ENCODE measurements at places on chromosomes 4 and X.

- no peak for DNase-seq
Observed at GRCh38 chr4:94889946-94890345, 132.2 kb downstream of the BMPR1B start.

DNA sequence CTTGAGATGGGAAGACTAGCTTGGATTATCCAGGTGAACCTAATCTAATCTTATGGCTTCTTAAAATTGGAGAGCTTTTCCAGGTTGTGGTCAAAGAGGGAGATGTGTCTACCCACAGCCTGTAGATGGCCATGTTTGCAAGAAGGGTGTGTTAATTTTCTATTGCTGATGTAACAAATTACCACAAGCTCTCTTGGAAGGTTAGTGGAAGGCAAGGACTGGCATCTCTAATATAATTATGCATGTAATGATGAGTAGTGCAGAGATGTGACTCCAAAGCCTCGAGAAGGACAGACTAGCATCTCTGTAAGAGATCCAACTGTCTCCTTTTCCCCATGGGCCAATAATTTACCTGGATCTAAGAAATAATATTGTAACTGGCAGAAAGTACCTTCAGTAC, 3.2 kb upstream of the ADH1B start:
- DNase-seq, result no peak

DNA sequence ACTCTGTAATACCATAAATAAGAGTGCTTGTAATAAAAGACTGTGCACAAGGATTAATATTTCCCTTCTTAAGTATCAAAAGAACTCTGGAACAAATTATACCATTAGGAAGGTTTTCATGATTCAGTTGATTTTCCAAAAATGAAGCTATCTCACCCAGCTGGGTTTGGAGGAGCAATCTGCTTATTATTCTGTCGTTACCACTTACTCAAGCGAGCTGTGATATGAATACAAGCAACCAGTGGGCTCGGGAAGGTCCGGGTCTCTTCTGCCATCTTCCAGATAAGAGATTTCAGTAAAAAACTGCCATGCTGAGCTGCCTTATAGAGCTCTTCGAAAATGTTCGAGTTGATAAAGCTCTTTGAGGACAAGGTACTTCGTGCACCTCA, 15.3 kb downstream of the SMIM20 start:
- no peak for DNase-seq

GRCh38 chr4:138512756-138513155, 270.6 kb upstream of the SLC7A11 start:
- DNase-seq, result no peak

DNA sequence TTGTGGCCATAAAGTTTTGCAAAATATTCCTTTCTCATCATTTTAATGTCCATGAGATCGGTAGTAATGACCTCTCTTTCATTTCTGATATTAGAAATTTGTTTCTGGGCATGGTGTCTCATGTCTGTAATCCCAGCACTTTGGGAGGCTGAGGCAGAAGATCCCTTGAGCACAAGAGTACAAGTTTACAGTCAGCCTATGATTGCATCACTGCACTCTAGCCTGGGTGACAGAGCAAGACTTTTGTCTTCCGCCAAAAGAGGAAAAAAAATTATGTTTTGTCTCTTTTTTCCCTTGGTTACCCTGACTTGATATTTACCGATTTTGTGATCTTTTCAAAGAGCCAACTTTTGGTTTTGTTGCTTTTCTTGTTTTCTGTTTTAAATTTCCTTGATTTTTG, 10.8 kb upstream of the NKAP start:
- no peak for DNase-seq

DNA sequence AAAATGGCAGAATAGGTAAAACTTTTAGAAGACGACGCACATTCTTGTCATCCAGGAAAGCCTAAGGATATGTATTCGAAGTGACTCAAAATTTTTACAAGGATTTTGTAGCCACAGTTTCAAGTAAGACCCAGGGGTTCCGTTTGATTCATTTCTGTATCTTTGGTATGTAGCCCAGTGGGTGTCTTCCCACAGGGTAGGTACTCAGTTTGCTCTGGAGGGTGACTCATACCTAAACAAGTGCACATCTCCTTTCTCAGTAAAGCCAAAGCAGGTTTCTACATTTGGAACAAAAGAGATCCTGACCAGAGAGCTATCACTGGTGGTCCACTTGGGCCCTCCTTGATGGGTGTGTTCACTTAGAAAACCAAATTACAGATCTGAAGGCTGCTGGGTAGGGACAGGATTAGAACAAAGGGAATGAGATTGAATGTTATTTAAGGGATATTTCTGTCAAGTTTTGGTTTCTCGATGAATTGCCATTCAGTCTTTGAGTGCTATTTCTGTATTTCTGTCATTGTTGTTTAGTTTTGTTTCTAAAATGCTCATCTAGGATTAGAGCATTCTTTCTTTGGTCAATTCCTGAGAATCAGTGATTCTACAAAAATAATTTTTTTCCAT, 56.1 kb downstream of the PLS3 start:
- no peak for DNase-seq

GRCh38 chr4:147785129-147785528, 53.2 kb downstream of the ARHGAP10 start:
- DNase-seq, result no peak

DNA sequence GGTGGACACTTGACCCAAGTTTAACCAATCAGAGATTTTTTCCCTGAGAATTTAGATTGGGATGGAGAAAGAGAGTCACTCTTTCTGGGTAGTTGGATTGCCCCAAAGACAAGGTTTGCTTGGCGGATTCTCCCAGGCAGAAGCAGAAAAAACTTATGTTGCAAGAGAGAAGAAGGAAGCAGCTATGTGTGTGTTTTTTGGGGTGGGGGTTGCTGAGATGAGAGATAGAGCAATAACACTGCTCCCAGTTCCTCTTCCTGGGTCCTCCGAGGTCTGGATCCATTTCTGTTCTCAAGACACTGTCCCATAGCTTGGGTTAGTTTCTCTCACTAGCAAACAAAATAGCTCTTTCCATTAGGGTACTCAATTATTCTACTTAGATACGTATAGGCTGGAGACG, 222.1 kb downstream of the STIM2 start:
- no peak for DNase-seq

DNA sequence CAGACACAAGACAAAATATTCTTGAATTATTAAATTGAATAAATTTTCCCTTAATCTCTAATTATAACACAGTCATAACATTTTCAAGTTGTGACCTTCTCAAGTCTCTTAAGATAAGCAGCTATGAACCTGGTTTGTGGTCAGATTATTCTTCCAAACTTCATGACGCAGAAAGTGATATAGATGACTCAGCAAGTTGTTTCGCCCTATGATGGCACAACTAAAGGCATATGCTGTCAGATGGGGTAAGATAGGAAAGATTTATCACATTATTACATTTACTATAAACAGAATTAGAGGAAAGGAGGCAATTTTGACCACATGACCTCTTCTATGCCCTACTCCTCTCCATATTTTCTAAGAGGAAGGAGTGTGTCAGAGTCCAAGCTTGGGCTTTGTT, 4.6 kb upstream of the DCAF12L2 start:
- DNase-seq, result no peak

GRCh38 chr4:76952071-76952470, 2.5 kb downstream of the SEPTIN11 start:
- no peak for DNase-seq

DNA sequence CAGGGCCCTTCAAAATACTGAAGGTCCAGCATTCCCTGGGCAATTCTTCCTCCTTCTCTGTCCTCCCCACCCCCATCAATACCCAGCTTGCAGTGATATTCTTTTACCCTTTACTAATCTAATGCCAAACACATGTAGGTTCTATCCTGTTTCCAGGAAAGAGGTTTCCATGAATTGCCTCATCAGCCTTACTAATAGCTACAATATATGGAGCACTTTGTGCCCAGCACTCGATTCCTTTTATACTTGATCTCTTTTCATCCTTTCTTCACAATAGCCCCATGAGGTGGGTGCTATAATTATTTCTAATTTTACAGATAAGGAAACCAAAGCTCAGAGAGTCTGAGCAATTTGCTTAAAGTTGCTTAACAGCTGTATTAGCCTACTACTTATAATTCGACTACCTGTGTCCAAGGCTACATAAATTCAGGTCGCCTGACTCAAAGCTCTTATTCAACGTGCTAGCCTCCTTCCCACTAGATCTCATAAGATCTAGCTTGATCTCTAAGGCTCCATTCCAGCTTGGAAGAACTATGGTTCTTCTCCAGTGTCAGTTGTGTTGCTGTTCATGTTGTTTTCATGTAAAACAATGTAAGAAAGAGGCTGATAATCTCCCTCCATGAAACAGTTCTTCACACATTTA, 229.6 kb upstream of the PGRMC2 start:
- DNase-seq, result no peak

DNA sequence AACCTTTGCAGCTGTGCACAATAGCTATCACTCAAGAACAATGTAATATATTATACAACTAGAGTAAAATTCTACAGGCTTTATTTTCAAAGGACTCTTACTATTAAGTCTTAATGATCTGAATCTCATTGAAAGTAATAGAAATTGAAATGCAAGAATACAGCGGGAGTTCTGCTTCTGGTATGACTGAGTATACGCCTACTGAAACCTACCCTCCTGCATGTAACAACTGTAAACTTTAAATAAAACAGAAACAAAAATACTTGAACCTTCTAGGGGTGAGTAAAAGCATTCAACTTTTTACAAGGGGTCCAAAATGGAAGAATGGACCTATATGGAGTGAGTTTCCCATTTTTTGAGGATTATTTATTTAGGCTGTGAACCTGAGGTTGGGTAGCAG, 13.5 kb downstream of the DCHS2 start:
- DNase-seq, result no peak

DNA sequence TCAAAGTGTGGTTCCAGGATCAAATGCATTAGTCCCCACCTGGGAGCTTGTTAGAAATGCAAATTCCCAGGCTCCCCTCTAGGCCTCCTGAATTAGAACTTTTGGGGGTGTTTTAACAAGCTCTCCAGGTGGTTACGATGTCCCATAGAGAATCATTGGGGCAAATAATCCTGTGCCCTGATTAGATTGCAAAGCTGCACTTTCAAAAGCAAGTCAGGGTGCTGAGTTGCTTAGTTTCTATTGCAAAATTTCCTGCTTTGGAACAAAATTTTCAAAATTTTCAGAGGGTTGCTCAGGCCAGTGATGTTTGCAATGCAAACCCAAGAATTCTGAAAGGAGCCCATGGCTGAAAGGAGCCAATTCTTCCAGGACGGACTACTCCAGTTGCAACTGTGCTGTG, 71.0 kb downstream of the MGST2 start:
- DNase-seq, result no peak

- no peak for DNase-seq
Observed at GRCh38 chr4:96703265-96703664, 863.4 kb downstream of the PDHA2 start.

DNA sequence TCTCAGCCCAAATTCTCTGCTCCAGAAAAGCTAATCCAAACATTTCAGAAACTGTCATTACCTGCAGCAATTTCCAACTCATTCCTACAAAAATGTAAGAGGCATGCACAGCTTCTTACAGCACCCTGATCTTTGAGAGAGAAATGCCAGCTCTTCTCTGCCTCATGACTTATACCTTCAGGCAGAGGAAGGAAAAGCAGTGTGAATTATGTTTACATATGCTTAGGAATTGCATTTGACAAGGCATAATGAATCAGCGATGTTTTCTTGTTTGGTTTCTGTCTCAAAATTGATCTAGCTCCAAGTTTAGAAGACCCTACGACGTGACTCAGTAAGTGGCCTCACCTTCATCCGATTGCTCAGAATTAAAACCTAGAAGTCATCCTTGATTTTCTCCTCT, 21.8 kb upstream of the AGA start:
- DNase-seq, result no peak

- DNase-seq, result no peak
Observed at GRCh38 chr4:141233673-141234072, 13.0 kb downstream of the ZNF330 start.

- no peak for DNase-seq
Observed at GRCh38 chrX:133645256-133645655, 230.0 kb upstream of the GPC4 start.

GRCh38 chrX:72142094-72142793, 10.5 kb upstream of the RTL5 start:
- DNase-seq, result no peak

DNA sequence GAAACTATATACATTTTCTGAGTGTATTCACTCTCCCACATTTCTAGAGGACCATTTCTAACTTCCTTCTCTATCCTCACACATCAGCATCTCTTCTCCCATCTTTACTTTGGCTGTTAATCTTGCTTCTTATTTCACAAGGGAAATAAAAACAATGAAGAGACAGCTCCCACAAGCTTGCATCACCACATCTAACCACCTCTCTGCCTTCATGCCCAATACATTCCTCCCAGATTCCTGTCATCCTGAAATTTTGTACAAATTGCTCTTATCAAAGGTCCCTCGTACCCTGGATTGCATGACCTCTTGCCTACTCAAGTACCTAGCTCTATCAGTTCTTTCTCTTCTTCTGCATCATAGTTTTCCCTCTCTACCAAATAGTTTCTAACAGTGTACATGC, 215.2 kb downstream of the ANTXR2 start:
- no peak for DNase-seq

DNA sequence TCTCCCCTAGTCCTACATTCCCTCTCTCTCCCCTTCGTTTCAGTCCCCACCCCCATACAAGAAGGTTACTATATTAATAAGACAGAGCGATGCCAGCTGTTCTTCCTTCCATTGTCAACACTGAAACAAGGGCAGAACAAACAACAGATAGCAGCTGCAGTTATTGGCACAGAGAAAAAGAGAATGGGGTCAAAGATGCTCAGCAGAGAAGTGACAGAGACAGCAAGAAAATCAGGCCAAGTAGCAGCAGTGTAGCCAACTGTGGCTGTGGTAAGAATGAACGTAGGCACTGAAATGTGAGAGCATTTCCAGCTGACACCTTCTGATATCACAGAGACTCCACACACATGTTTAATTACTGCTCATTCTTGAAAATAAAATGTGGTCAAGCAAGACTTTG, 641.8 kb downstream of the FSTL5 start:
- no peak for DNase-seq

GRCh38 chr4:67928546-67928945, 34.7 kb downstream of the TMPRSS11A start:
- DNase-seq, result no peak

GRCh38 chr4:106627051-106627450, 258.5 kb upstream of the GIMD1 start:
- DNase-seq, result no peak

DNA sequence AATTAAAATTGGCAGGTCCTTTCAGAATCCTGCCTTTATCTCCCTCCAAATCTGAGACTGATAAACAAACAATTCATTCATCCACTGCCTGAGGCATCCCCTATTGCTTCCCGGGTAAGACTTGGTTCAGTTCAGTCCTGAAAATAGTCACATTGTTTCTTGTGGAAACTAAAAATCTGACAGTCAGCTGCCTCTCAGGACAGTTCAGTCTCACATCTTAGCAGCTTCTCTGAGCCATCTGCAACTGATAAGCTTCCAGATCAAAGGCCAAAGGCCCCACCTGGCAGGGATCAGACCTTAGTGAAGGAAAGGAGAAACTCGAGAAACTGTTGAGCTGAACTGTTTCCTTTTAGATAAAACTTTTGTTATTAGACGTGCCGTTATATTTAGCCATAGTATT, 264.5 kb downstream of the IL15 start:
- no peak for DNase-seq

- DNase-seq, result no peak
Observed at GRCh38 chr4:174422893-174423256, 99.4 kb downstream of the HPGD start.

GRCh38 chr4:151359576-151359975, 34.2 kb upstream of the SH3D19 start:
- no peak for DNase-seq

- DNase-seq, result no peak
Observed at GRCh38 chr4:170705907-170706306, 616.2 kb upstream of the AADAT start.

Data from activated naive CD4-positive, alpha-beta T cell treated with anti-CD3 and anti-CD28 coated beads, Interleukin-2, amount 50 U/mL, for 16 hours (primary cell).